Jurkat, Clone E6-1 (cell line): ENCODE measurements at places on chromosomes 11 and 22.

DNA sequence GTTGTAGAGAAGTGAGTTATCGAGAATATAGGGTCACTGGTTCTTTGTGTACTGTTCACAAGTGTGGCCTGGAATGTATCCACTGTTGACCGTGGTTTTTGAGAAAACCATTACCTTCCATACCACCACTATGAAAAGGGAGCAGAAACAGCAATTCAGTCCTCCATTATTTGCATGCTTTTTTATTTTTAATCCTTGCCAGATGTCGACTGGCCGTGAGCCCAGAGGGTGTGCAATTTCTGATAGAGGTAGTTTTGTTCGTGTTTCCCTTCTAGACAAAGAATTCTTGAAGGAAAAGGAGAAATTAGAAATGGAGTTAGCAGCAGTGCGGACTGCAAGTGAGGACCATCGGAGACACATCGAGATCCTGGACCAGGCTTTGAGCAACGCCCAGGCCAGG lies 81.7 kb downstream of the AMOTL1 start:
- DNase-seq, result no peak

DNA sequence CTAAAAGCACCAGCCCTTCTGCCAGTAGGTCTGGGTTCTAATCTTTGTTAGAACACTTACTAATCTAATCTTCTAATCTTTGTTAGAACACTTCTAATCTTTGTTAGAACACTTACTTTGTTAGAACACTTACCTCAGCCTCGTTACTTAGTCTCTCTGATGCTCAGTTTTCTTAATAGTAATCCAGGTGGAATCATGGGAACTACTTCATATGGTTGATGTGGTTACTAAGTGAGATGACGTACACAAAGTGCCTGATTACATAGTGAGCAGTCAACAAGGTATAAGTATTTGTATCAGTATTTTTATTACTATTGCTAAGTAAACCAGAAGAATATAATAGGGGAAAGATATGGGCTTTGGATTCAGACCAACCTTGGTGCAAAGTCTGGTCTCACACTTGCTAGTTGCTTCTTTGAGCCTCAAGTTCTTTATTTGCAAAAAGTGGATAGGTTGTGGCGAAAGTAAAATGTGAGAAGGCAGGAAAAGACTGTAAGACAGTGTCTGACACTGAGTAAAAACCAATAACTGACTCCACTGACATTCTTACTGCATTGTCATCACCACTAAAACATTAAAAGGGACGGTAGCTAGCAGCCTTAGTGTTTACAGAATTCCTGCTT lies 83.7 kb downstream of the TRAF6 start:
- DNase-seq, result no peak

DNA sequence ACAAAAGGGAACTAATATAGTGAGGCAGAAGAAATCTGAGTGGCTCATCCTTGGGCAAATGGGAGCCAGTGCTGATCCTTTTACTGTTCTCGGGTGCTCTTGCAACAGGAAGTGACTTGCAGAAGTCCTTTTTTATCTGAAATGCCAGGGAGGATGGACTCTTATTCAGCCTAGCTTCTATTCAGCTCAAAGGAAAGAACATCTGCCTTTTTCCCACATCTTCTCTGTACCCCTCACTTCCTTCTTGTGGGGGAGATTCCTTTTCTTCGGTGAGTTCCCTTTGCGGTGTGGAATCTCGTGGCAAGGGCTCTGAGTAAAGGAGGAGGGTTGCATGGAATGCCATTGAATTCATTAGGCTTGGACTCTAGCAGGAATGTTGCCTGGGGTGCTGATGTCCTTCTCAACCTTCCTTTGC lies 76.2 kb downstream of the ZBTB16 start:
- no peak for DNase-seq

- no peak for DNase-seq
Observed at GRCh38 chr11:12245549-12246016, 131.8 kb upstream of the PARVA start.

DNA sequence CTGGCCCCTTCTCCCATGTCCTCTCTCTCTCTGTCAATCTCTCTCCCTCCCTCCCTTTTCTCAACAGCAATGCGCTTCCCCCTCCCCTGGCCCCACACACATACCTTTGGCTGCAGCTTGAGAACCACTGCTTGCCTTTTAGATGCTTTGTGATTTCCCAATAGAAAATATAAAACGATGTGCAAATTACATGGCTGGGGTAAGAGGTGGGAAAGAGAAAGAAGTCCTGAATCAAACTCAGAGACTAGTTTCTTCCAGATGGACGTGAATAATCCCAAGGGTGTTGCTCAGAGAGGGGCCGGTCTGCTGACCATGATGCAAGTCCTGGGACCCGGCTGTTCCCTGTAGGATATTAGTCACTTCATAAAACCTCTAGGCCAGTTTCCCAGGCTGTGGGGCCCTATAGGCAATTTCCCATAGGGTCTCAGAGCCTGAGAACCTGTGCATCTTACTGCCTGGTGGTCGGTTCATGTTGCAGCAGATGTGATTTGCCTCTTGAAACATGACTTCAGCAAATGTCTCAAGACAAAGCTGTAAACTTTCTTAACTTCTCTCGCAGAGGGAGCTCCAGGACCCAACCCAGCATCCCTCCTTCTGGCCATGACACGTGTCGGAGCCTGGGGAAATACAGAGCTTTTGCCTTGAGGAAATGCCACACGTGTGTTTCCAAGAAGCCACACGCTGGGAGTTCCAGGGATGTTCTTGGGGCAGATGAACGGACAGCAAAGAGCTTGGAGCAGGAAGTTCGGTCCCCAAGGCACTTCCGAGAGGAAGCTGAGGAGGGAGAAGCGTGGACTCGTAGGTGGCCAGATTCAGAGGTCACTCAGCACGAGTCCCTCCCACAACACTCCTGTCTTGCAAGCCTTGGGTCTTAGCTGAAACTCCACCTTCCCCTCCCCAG lies 34.5 kb upstream of the ETS1 start:
- no peak for DNase-seq

- DNase-seq, result peak; percentile 28
Observed at GRCh38 chr11:70471254-70471653, 72.9 kb downstream of the CTTN start.

GRCh38 chr11:26142891-26143290 lies 189.0 kb upstream of the ANO3 start:
- no peak for DNase-seq

DNA sequence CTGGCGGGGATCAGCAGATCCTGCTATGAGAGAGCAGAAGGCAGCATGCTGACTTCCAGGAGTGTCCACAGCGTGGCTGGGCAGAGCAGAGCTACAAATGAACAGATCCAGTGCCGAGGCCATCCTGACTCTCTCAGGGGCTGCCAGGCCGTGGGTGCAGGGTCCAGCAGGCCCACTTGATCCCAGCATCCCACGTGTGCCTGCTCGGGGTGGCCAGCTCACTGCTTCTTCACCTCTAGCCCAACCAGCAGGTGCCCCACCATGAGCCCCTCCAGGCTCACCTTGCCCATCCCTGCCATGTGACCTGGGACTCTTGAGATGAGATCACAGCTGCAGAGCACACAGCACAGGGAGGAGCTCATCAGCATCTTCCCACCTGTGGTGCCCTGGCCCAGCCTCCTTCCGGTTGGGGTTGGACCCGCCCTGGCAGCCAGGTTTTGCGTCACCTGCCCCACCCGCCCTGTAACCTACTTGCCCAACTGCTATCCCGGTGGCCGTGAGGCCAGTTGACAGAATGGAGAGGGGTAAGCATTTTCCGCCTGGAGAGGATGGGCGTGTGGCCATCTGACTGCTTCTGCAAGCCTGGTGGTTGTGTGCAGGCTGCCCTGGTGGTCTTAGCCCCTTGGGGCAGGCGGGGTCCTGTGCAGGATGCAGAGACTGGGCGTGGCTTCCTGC lies 11.0 kb downstream of the TANGO2 start:
- DNase-seq, result no peak

- DNase-seq, result no peak
Observed at GRCh38 chr11:803770-804598, 1.0 kb downstream of the PIDD1 start.

- DNase-seq, result no peak
Observed at GRCh38 chr11:63554877-63555223, 8.3 kb downstream of the PLAAT2 start.

DNA sequence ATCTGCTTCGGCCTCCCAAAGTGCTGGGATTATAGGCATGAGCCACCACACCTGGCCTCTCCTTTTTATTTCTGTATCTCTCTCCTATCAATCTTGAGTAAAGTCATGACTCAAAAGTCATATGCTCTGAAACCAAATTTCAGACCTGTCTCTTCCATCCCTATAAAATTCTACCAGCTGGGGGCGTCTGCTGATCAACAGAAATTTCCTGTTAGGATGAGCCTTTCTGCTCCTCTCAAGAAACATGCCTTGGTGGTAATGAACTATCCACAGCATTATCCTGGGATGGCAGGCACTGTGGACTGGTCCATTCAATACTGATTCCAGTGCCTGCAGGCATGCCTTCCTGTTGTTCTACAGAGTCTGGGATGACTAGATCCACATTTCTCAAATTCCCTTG lies 472.6 kb downstream of the NELL1 start:
- peak; percentile 16 for DNase-seq
